Activated CD4-positive, alpha-beta T cell treated with anti-CD3 and anti-CD28 coated beads, Interleukin-2, amount 10 ng/mL, durations not matched to agents 7 days and 5 days (primary cell): ENCODE measurements at places on chromosomes 11 and 22. TPM values are rescaled to one million over a fixed set of nuclear protein-coding genes. Genes with fewer than 3 reads are reported as not detected.

Gene NPAS4
- 0.52 TPM for total RNA-seq

Gene B4GALNT4
- total RNA-seq = 1.5 TPM

Gene MRPL49
- 55.4 TPM for total RNA-seq

Gene SLC17A6
- not detected for total RNA-seq

Gene SAA1
- total RNA-seq = not detected

Gene CASP5
- not detected for total RNA-seq

Gene OR8D4
- not detected for total RNA-seq

Gene DRD2
- total RNA-seq = not detected

DNA sequence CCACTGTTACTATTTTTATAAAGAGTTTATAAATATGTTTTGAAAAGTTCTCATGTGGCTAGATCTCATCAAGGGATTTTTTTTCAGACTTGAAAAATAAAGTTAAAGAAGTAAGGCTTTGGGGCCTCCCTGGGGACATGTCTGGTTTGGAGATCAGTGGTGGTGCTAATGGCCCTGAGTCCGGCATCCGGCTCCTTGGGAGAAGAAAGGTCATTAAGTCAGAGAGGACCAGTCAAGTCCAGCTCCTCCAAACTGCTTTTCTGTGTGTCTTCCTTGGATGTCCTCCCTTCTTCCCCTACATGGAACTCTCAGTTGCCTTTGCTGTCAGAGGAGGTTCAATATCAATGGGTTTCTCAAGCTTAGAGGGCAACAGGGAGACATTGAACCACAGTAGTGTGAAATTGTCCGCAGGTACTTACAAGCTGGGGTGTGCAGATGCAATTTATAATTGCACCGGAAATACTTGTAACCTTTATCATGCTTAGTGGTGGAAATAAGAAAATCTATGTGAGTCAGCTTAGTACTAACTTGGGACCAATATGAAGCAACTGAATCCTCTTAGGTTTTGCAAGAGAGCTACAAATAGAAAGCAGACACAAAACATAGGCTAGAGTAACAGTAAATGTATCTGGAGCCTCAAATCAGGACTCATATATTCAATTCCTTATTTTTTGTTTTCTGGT, 144.3 kb downstream of the TEAD1 start:
- H3K4me1 ChIP-seq = peaks cover 18% of the 10 kb centered on the region
- H3K36me3 ChIP-seq = no peaks in the 10 kb centered on the region
- no peak overlapping the region for H3K27ac ChIP-seq
- H3K27me3 ChIP-seq = peaks cover 26% of the 10 kb centered on the region
- H3K4me3 ChIP-seq = no peak overlapping the region

DNA sequence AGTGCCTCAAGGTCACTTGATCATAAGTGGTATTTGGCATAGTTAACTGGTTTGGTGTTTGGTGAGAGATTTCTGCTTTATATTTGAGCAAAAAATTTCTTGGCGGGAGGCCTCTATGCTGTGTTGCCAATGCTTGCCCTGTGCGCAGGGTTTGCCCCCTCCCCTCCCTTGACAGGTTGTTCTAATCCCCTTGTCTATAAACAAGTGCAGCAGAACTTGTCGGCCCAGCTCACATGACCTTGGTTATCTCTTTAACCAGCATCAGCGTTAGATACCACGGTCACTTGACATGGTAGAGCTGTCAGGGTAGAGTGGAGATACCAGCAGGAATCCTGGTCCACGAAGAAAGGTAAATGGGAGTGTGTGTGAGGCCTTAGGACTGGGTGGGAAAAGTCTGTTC, 35.6 kb downstream of the MARK2 start:
- peaks cover 40% of the 10 kb centered on the region for H3K36me3 ChIP-seq
- no peak for DNase-seq
- H3K4me1 ChIP-seq = peaks cover 65% of the 10 kb centered on the region
- H3K4me3 ChIP-seq = no peak overlapping the region

GRCh38 chr11:123452794-123453193, 22.7 kb downstream of the GRAMD1B start:
- no peaks in the 10 kb centered on the region for H3K27me3 ChIP-seq
- H3K36me3 ChIP-seq = peaks cover 9% of the 10 kb centered on the region
- H3K4me1 ChIP-seq = peaks cover 84% of the 10 kb centered on the region

DNA sequence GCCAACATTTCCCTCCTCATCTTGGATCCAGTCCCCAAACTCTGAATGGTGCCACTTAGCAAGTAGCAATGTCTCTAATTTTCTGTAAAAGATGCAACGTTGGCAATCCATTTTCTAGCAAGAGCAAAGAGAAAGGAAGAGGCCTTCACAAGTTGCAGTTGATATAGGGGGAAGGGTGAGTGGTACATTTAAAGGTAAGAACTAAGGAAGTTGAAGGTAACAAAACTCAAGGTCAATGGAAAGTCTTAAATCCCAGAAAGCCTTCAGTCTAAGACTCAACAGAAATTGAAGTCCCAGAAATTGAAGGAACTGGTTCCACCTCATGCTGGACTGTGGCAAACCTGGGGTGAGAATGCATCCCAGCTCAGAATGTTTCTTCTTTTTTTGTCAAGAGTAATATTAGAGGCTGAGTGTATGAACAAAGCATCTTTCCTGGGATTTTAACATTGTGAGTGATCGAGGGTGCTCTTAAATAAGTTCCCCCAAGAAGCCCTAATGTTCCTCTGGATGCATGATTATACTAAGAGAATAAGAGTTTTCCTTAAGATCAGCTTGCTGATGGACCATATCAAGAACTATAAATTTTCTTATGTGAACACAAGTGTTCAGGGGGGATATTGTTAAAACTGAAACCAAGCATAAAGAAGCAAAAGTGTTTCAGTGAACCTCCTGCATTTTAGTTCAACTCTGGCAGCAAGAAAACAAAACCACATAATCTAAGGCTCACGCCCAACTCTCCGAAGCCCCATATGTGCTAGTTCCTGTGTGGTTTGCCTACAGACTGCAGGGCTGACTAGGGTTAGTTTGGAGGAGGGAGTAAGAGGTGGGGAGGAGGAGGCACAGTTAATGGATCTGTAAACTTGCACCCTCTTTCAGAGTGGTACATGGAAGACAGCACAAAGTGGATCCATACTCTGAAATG, at the start of gene GRAP2:
Gene GRAP2, plus strand, starts transcription at position 779 of the 922 bp plus-strand sequence. CDS start 46,023 bp downstream, outside the sequence.
- peaks cover 38% of the 10 kb centered on the region for H3K36me3 ChIP-seq
- H3K4me3 ChIP-seq = peak within 1 kb of the TSS; percentile 99
- H3K4me1 ChIP-seq = peaks cover 21% of the 10 kb centered on the region

DNA sequence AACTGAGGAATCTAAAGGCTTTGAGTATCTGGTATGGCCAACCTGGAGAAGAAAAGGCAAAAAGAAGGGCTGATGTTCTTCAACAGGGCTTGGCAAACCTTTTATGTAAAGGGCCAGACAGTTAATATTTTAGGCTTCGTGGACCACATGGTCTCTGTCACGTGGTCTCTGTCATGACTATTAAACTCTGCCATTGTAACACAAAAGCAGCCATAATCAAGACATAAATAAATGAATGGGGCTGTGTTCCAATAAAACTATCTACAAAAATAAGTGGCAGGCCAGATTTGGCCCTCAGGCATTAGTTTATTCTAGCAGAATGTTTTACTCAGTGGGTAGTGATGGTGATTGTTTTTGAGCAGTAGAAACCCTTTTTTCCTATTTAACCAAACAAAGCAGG, 483 bp upstream of the ACCSL start:
- no peak for DNase-seq
- no peak overlapping the region for H3K4me3 ChIP-seq
- H3K36me3 ChIP-seq = no peaks in the 10 kb centered on the region
- H3K4me1 ChIP-seq = no peaks in the 10 kb centered on the region
- H3K27me3 ChIP-seq = no peaks in the 10 kb centered on the region

DNA sequence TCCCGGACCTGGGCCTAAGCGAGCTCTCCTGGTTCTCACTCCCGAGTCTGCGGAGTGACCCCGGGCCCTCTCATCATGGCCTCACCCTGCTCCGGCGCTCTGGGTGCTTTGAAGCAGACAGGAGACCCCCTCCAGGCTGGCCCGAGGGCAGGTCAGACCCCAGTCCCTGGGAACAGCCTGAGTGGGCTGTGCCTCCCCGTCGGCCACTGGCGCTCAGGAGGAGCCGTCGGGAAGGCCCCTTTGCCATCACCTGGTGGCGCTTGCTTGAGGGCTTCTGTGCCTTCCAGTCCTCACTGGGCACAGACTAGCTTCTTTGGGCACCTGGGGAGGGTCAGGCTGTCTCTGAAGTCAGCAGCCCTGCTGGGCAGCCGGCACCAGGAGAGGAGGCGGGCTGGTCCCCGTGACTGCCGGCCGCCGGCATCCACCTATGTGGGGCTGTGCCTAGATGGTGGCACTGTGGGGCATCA, 6.7 kb downstream of the BRSK2 start:
- H3K4me3 ChIP-seq = no peak overlapping the region
- no peaks in the 10 kb centered on the region for H3K36me3 ChIP-seq
- H3K27me3 ChIP-seq = peaks cover 16% of the 10 kb centered on the region
- DNase-seq = no peak
- no peak overlapping the region for H3K27ac ChIP-seq
- H3K4me1 ChIP-seq = no peaks in the 10 kb centered on the region

DNA sequence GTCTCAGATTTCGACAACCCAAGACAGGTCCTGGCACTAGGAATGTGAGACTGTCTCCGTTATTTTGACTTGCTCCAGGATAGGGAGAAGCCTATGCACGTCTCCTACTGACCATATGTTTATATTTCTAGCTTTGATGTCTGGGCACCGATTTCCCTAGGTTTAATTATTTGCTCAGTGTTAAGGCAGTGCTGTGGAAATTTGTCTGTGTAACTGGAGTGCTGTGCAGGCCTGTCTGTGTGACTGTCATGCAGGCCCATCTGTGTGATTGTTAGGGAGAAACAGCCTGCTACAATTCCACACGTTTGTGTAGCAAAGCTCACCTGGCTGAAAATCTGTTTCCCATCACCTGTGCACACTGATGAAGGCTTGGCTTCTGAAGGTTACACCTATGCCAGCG, 29.6 kb upstream of the HSPA8 start:
- H3K36me3 ChIP-seq = no peaks in the 10 kb centered on the region
- H3K4me3 ChIP-seq = no peak overlapping the region
- peaks cover 40% of the 10 kb centered on the region for H3K4me1 ChIP-seq
- peak overlapping the region; percentile 44 for H3K27ac ChIP-seq

- peaks cover 26% of the 10 kb centered on the region for H3K36me3 ChIP-seq
- peaks cover 5% of the 10 kb centered on the region for H3K27me3 ChIP-seq
- no peak overlapping the region for H3K4me3 ChIP-seq
- H3K27ac ChIP-seq = no peak overlapping the region
Measured at GRCh38 chr22:30591191-30591587, 521 bp downstream of the PES1 start.

GRCh38 chr22:39117585-39118191, 20.6 kb downstream of the APOBEC3H start:
- peak; percentile 88 for DNase-seq
- no peaks in the 10 kb centered on the region for H3K36me3 ChIP-seq
- H3K27ac ChIP-seq = peak overlapping the region; percentile 81
- peaks cover 52% of the 10 kb centered on the region for H3K4me1 ChIP-seq
- H3K27me3 ChIP-seq = peaks cover 4% of the 10 kb centered on the region

DNA sequence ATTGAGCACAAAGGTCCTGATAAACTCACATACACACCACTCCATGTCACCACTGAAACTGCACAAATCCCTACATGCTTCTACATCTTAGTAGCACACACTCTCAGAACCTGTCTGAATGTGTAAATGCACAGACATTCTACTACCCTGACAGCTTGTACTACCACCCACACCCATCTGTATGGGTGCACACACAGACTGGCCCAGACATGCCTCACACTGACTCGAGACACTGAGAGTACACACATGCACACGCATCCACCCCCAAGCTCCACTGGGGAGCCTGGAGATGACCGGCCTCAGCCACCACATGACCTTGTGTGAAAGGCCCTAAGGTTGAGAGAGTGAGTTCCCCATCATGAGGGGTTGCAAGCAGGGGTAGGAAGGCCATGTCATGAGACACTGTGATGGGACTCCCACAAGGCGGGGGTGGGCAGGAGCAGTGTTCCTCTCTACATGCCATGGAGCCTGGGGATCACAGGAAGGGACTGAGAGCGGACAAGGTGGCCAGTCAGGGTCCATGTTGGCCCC, 28.1 kb downstream of the ARAP1 start:
- peak overlapping the region; percentile 95 for H3K27ac ChIP-seq
- no peak for DNase-seq
- H3K4me3 ChIP-seq = no peak overlapping the region
- H3K4me1 ChIP-seq = peaks cover 47% of the 10 kb centered on the region
- H3K27me3 ChIP-seq = no peaks in the 10 kb centered on the region
- H3K36me3 ChIP-seq = peaks cover 10% of the 10 kb centered on the region

GRCh38 chr22:17370026-17370765, 936 bp downstream of the CECR2 start:
- peak overlapping the region; percentile 23 for H3K4me3 ChIP-seq
- no peak overlapping the region for H3K27ac ChIP-seq
- peaks cover 62% of the 10 kb centered on the region for H3K27me3 ChIP-seq
- DNase-seq = no peak
- H3K36me3 ChIP-seq = peaks cover 2% of the 10 kb centered on the region

DNA sequence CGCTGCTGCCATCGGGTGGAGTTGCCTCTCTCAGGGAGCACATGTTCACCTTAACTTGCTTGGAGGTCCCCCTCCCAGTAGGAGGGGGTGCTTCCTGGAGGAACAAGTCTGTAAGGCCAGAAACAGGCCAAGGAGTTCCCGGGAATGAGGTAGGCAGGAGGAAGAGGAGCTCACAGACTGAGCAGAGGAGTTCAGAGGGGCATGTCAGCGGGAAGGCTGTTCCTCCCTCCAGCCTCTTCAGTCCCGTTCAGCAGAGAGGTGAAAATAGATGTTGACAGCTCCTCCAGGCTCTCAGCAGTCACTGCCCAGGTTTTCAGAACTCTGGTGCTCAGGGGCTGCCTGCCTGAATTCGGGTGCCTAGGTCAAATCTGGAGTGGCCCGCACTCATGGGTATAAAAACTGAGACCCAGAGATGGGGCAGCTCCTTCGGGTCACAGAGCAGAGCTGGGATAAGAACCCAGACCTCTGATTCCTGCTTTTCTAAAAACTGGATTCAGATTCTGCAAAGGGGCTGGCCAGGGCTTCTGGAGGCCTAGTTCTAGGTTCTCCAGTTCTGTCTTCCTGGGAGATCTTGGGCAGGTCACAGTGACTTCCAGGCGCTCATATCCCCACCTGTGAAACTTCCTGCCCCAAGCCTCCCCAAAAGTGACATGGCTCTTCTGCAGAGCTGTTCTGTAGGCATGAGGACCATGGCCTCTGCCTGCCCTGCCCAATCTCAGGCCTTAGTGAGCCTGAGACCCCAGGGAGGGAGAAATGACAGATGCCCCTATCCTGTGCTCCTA, 18.3 kb downstream of the ATG16L2 start:
- DNase-seq = no peak
- H3K36me3 ChIP-seq = peaks cover 36% of the 10 kb centered on the region
- H3K4me1 ChIP-seq = peaks cover 30% of the 10 kb centered on the region
- peak overlapping the region; percentile 61 for H3K27ac ChIP-seq
- H3K4me3 ChIP-seq = no peak overlapping the region

DNA sequence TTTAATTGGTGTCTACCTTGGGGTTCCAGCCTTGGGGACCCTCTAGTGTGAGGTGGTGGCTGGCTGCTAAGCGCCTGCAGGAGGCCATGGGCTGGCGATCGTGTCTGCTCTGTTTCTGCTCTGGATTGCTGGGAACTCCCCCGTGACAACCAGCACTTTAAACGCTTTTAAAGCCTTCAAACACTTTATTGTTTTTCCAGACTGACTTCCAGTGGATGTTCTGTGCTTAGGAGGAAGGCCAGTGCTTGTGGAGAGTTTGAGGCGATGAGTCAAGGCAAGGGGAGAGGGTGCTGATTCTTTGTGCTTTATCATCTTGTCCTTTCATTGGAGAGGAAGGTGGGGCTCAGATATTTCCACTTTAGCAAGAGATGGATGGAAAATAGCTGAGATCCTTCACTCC, 81.6 kb downstream of the FLI1 start:
- peak overlapping the region; percentile 76 for H3K27ac ChIP-seq
